ENCODE measurements at places on chromosomes 16 and 17.

DNA sequence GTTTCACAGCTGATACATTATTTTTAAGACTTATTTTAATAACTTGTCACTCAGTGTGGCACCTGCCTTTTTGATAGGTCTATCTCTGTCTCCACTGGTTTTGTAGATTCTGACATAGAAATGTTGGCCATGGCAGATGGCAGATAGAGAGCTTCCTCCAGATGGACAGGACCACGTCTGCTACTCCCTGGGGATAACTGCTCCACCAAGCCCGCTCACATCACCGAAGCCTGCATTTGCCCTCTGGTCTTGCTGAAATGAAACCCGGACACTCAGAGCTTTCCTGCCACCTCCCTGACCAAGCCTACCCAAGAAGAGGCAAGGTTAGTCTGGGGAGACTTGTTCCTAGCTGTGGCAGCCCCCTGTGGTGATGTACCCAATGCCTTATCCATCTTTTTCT lies 16.4 kb upstream of the HAP1 start:
- no peak for DNase-seq

DNA sequence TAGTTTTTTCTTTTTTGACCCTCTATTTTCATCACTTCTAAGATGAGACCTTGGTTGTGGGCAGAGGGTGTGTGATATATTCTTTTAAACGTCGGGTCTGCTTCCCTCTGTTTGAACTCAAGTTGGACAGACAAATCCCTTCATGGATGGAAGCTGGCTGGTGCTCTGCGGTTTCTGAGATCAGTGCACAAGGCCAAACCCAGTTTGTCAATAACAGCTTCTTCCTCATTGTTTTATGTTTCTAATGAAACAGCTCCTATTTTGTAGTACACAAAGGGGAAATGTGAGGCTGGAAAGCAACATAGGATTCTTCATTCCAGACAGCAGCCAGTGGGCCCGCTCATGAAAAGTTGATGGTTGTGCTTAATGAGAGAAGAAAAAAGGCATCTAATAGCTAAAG lies 159.6 kb downstream of the PRKCA start:
- no peak for DNase-seq

GRCh38 chr16:87165151-87165550 lies 152.0 kb downstream of the C16orf95 start:
- no peak for DNase-seq

DNA sequence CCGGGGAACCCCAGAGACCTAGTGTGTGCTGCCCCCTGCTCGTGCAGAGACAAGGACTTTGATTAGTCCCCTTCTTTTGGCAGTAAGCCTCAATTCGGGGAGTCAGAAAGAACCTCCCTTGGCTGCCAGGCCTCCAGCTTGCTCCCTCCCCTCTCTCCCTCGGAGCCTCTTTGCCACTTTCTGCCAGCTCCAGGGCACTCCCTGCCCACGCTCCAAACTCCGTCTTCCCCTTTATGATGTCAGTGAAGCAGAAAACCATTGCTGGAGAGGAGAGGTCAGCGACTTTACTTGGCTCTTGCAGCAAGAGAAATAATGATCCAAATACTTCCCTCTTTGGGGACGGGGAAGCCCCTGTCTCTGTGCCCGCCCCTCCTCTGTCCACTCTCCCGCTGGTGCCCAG lies 28.1 kb downstream of the TTYH2 start:
- DNase-seq, result no peak

DNA sequence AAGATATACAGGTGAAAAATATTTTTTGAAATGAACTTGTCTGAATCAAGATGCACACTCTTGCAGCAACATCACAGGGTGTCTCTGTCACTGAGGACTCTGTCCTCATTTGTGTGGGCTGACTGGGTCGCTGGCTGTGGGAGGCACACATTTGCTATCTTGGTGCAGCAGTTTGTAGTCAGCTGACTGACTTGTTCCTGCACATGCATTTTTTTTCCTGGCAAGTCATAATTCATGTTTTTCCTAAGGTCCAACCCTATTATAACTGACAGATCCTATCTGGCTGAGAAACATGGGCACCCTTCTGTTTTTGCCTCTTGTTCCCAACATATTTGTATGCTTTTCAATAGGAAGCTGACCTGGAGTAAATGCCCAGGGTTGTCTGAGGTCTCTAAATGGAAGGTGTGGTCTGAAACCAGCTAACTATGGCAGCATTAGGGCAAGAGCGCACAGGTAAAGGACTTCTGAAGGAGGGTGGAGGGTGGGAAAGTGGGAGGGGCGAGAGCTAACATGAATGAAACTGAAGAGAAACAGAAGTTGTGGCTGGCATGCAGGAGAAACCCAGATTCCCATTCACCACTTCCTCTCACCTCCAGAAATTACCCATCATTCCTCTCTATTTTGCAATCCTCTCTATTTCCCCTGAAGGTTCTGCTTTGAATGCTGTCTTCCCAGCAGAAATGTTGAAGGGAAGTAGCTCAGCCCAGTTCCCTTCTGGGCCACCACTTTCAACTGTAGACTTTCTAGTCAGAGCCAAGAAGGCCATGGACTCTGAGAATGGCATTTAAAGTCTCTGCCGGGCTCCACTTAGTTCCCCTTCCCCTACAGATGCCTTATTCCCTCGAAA lies 166.1 kb downstream of the PRKCA start:
- no peak for DNase-seq

DNA sequence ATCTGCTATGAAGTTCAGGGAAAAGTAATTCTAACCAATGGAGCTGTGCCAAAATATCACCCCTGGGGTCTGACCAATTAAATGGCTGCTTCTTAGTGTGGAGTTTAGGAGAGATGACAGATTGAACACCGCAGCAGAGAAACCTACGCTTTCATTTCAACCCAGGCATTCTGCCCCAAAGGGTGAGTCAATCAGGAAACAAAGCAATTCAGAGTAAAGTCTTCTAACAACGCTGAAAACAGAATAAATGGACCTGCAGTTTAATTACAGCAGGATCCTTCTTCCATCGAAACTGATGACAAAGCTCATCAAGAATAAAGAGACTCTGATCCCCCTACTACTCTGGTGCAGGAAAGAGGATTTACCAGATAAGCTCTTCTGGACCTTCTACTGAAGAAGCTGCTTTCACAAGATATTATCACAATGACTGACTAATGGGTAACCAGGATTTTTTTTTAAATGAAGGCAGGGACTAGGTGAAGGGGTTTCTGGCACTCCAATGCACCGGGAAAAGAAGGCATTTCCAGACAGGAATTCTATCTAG lies 16.7 kb downstream of the RFFL start:
- peak; percentile 39 for DNase-seq

GRCh38 chr16:50213939-50214519 lies 52.3 kb upstream of the ADCY7 start:
- DNase-seq, result peak; percentile 27

GRCh38 chr16:4217204-4218131 lies 24.4 kb downstream of the SRL start:
- DNase-seq, result no peak

GRCh38 chr16:84847564-84848355 lies 28.0 kb downstream of the CRISPLD2 start:
- DNase-seq, result no peak

DNA sequence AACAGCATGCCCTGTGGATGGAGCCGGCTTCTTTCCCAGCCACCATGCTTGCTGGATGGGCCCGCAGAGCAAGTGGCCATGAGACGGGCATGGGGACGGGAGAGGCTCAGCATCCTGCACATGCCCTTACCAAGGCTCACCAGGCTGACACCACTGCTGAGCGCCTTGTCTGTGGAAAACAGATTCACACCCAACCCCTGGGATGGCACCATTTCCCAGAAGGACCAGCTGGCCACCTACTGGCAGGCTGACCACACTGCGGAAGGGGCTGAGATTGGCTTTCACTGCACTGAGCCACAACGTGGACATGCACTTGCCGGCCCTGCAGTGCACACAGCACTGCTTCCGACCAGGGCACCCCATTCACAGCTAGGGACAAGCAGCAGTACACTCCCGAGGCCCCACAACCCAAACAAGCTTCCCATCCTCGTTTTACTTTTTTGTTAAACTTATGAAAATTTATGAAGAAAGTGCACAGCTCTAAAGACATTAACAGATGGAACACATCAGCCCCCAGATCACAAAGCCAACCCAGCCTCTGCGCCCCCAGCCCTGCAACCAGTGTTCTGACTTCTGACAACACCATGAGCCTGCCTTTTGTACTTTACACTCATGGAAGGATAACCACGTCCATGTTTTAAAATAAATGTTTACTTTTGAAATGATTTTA lies 13.9 kb upstream of the KRTAP17-1 start:
- DNase-seq, result no peak

- DNase-seq, result no peak
Observed at GRCh38 chr17:49692751-49693150, 14.9 kb upstream of the SPOP start.

DNA sequence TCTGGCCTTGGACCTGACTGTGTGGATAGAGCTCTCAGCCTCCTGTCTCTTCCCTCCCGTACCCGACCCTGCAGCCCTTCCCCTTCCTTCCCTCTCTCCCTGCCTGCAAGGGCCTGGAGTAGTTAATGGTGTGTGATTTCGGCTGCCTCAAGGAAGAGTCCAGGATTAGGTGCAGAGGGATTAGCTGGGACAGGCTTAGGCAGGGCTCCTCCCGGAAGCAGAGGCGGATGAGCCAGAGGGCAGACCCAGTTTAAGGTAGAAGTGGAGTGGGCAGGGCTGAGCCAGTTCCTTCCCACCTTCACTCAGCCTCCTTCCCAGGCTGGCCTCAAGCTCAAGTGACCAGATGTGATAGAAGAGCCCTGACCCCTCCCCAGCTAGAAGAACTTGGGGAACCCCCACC lies 16.8 kb downstream of the GUCY2D start:
- DNase-seq, result no peak

DNA sequence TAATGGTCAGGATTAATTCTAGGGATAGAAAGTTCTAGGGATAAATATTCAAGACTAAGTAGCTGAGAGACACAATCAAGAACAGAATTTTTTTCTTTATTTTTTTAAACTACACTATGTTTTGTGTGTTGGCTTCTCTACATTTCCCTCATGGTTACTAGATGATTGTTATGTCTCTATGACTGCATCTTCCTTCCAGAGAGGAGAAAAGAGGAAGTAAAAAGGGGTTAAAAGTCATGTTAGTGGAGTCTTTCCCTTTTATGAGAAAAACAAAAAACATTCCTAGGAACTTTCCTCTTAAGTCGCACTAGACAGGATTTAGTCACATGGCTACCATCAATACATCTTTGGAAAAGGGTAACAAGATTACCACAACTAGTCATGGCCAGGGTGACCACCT lies 375.0 kb downstream of the KCNJ2 start:
- DNase-seq, result no peak

DNA sequence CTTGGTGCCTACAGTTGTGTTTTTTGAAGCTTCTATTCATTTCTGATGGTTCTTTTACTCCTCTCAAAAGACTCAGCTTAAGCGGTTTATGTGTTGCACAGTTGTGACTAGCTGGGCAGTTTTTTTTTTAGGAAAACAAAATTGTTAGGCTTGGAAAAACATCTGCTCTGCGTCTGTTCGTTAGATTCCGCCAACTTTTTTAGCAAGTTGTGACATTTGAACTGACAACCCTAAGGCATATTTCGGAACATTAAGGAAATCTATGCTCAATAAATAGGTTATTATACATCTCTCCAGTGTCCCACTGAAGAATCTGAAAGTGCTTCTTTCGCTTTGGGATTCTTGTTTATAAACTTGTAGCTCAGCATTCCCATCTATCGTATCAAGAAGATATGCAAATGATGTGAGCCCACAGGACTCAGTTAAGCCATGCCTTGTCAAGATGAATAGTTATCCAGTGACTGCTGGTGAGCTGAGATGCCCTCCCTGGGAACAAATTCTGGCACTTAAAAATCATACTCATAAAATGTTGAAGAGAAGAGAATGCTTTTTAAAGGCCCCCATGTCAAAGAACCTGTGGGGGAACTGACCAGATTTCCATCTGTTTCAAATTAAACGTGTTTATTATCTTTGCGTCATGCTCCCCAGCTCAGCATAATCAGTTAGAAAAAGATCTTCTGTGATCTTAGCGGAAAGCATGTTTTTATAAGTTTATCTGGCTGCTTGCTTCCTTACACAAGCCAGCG lies 109.0 kb upstream of the FAM20A start:
- DNase-seq, result no peak

Data from T-helper 2 cell (primary cell).